ENCODE measurements at places on chromosomes 5 and 9. TPM values are rescaled to one million over a fixed set of nuclear protein-coding genes. Genes with fewer than 3 reads are reported as not detected.

PTGR1 gene
- 0.47 TPM for polyA plus RNA-seq

GRCh38 chr5:118366429-118366828, 621.9 kb downstream of the DTWD2 start:
- no peak overlapping the region for H3K4me3 ChIP-seq
- no peaks in the 10 kb centered on the region for H3K4me1 ChIP-seq
- H3K27me3 ChIP-seq = no peaks in the 10 kb centered on the region

DNA sequence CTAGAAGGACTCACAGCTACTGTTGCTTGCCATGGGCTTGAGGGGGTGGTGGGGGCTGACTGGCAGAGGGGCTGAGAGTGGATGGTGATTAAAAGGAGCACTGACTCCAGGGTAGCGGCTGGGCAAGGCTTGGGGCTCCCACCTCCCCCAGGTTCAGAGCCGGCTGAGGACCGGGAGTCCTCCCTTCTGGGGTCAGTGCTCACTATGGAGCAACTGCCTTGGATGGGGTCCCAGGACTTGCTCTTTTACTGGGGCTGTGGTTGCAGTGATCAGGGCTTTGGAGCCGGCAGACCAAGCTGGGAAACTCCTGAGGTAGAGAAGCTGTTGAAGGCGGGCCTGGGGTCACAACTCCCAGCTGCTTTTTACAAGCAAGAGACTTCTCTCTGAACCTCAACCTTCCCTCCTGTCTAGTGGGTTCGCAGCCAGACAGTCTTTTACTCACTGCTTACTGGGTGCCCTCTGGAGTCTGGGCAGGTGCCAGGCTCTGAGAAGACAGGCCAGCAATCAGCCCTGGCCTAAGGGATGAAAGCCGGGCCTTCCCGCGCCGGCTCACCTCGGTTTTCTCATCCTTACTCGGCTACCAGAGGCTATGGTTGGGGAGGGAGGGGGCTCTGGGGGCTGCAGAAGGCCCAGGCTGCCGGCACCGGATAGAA, 795 bp upstream of the ASS1 start:
- H3K4me3 ChIP-seq = no peak overlapping the region
- H3K4me1 ChIP-seq = peaks cover 4% of the 10 kb centered on the region
- peaks cover 6% of the 10 kb centered on the region for H3K27me3 ChIP-seq
- DNase-seq = no peak
- no peaks in the 10 kb centered on the region for H3K36me3 ChIP-seq
- no peak overlapping the region for H3K27ac ChIP-seq

GRCh38 chr5:3511934-3512333, 83.7 kb upstream of the IRX1 start:
- no peaks in the 10 kb centered on the region for H3K4me1 ChIP-seq
- no peak for DNase-seq
- no peaks in the 10 kb centered on the region for H3K27me3 ChIP-seq
- H3K4me3 ChIP-seq = no peak overlapping the region
- H3K36me3 ChIP-seq = no peaks in the 10 kb centered on the region
